ENCODE measurements at places on chromosomes 1 and 21. TPM values are rescaled to one million over a fixed set of nuclear protein-coding genes. Genes with fewer than 3 reads are reported as not detected.

- DNase-seq, result no peak
Observed at GRCh38 chr1:17061892-17062291, 8.1 kb upstream of the SDHB start.

- DNase-seq, result no peak
Observed at GRCh38 chr1:242524571-242525359, at the start of gene PLD5. TSS of gene PLD5 (minus strand) at chr1:242524697.

GRCh38 chr1:19317126-19317910, 5.2 kb downstream of the SLC66A1 start:
- DNase-seq, result no peak

The USH2A gene
- total RNA-seq, result 3.6 TPM

DNA sequence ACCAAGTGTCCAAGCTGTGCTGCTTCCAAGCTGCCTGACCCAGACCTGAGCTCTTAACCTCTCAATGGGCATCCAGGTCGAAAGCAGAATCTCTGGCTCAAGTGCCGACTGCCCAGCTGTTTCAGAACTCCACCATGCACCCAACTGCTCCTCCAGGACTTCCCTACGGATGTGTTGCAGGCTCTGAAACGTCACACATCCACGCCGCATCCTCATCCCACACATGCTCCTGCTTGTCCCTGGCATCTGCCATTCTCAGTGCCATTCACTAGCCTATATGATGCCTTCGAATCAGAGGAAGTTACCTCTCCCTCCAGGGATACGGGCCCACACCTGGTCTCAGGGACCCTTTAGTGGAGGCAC, 11.2 kb downstream of the PDZK1IP1 start:
- no peak for DNase-seq

GRCh38 chr1:100358210-100358609, 5.9 kb downstream of the CDC14A start:
- no peak for DNase-seq

DNA sequence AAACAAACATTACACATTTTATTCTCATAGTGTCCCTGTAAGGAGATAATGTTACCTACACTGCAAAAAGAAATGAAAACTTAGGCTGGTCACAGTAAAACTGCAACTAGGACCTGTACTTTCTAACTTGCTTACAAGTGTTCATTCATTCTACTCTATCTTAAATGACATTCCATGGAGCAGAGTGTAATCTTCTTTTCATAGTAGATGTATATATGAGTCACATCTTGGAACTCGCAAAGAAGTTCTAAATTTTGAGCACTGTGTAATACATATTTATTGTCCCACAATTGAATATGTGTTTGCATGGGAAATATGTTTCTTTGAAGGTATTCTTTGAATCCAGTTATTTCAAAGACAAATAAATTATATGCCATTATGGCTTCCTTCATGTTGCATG, 1258.5 kb upstream of the ADGRL2 start:
- DNase-seq, result no peak

All from left ventricle myocardium inferior (tissue), 1 donor.